Activated T-cell treated with anti-CD3 and anti-CD28 coated beads, Interleukin-2, amount 50 U/mL, for 72 hours (primary cell): ENCODE measurements at places on chromosomes 3 and 15.

DNA sequence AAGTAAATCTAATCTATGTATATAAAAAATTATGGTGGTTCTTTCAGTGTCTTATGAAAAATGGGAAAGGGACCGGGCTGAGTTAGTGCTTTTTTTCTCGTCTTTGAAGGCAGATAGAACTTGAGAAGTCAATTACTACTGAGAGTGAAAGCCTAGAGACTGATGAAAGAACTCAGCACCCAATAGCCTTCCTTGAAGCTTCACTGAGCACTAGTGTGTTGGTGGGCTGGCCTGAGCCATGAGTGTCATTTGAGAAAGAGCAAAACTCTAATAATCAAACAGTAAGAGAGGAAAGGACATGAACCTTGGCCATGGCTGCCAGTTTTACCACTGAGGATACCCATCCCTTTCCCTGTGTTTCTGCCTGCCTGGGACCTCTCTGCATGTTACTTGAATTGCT is 428.3 kb upstream of the RASGRP1 start:
- no peak for DNase-seq
- H3K4me3 ChIP-seq: no peak overlapping the region
- no peak overlapping the region for H3K27ac ChIP-seq
- H3K27me3 ChIP-seq: peaks cover 13% of the 10 kb centered on the region
- no peaks in the 10 kb centered on the region for H3K36me3 ChIP-seq

- no peak overlapping the region for H3K27ac ChIP-seq
- no peaks in the 10 kb centered on the region for H3K27me3 ChIP-seq
- no peaks in the 10 kb centered on the region for H3K36me3 ChIP-seq
- no peak overlapping the region for H3K4me3 ChIP-seq
- H3K4me1 ChIP-seq: no peaks in the 10 kb centered on the region
Measured at GRCh38 chr3:59692117-59692516, 642.3 kb upstream of the CFAP20DC start.

- H3K27ac ChIP-seq: no peak overlapping the region
- H3K4me3 ChIP-seq: no peak overlapping the region
- no peak for DNase-seq
- H3K36me3 ChIP-seq: no peaks in the 10 kb centered on the region
- no peaks in the 10 kb centered on the region for H3K4me1 ChIP-seq
Measured at GRCh38 chr15:29785642-29786041, 36.6 kb downstream of the TJP1 start.

DNA sequence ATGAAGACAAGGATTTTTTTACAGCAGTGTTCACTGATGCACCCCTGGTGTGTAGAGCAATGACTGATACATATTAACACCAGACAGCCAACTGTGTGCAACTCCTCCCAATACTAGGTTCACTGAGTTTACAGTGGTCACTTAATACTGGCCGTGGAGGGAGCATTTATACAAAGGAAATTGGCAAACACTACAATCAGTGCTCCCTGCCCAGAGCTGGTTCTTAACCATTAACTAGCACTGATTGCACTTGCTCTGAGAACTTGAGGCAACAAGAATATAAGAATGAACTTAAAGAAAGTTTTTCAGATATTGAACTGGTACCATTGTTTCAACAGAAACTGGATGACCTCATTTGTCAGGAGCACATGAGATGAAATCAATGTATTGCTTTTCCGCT is 110.6 kb downstream of the MAGI1 start:
- H3K36me3 ChIP-seq: no peaks in the 10 kb centered on the region
- no peaks in the 10 kb centered on the region for H3K4me1 ChIP-seq
- no peaks in the 10 kb centered on the region for H3K27me3 ChIP-seq
- DNase-seq: no peak
- H3K27ac ChIP-seq: no peak overlapping the region

DNA sequence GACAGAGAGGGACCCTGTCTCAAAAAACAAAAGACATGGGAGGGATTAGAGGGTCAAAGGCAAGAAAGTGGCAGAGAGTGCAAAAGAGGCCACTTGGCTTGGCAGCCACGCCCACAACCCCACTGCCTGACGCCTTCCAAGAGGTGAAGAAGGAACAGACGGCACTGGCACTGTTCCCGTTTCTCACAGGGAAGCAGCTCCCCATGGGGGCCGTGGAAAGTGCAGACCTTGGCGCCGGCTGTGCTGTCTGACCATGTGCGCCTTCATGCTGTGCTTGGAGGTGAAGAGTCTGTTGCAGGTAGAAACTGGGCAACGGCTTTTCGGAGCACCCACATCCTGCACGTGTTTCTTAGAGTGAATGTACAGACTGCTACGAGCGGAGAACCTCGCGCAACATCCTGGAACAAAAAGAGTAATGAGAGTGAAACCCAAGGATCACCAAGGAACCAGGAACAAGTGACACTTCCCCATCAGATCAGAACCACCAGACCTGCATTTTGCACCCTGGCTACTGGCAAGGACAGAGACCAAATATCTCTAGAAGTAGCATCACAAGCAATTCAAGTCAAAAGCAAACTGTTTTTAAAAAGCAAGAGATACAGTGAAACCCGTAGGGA is 9.7 kb downstream of the ZXDC start:
- DNase-seq: no peak
- H3K4me1 ChIP-seq: peaks cover 16% of the 10 kb centered on the region
- H3K27ac ChIP-seq: no peak overlapping the region
- no peak overlapping the region for H3K4me3 ChIP-seq
- H3K36me3 ChIP-seq: peaks cover 39% of the 10 kb centered on the region
- H3K27me3 ChIP-seq: no peaks in the 10 kb centered on the region

GRCh38 chr15:58070801-58071418 is 5.4 kb upstream of the ALDH1A2 start:
- H3K36me3 ChIP-seq: no peaks in the 10 kb centered on the region
- peaks cover 53% of the 10 kb centered on the region for H3K27me3 ChIP-seq
- peaks cover 7% of the 10 kb centered on the region for H3K4me1 ChIP-seq
- no peak overlapping the region for H3K27ac ChIP-seq

DNA sequence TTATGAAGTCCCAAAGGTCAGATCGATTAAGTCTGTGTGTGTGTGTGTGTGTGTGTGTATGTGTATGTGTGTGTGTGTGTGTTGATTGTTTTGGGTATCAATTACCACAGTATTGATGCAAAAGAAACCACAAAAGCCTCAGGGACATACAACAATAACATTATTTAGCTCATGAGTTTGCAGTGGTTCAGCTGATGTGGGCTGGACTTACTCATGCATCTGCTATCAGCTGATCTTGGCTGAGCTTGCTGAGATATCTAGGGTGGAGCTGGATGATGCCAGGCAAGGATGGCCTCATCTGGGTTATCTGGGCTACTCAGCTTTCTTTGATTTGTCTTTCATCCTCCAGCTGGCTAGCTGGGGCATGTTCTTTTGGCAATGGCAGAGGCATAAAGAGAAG is 82.4 kb upstream of the PRR23C start:
- no peak for DNase-seq
- no peak overlapping the region for H3K27ac ChIP-seq
- no peak overlapping the region for H3K4me3 ChIP-seq
- H3K4me1 ChIP-seq: peaks cover 6% of the 10 kb centered on the region
- H3K36me3 ChIP-seq: no peaks in the 10 kb centered on the region

- H3K4me3 ChIP-seq: no peak overlapping the region
- H3K4me1 ChIP-seq: no peaks in the 10 kb centered on the region
- H3K27ac ChIP-seq: no peak overlapping the region
- no peaks in the 10 kb centered on the region for H3K27me3 ChIP-seq
- no peak for DNase-seq
Measured at GRCh38 chr3:83849106-83849730, 1109.6 kb upstream of the CADM2 start.
